ENCODE measurements at places on chromosomes 7 and 10.

- no peak for DNase-seq
Measured at GRCh38 chr7:134419875-134420274, 39.0 kb downstream of the AKR1B1 start.

DNA sequence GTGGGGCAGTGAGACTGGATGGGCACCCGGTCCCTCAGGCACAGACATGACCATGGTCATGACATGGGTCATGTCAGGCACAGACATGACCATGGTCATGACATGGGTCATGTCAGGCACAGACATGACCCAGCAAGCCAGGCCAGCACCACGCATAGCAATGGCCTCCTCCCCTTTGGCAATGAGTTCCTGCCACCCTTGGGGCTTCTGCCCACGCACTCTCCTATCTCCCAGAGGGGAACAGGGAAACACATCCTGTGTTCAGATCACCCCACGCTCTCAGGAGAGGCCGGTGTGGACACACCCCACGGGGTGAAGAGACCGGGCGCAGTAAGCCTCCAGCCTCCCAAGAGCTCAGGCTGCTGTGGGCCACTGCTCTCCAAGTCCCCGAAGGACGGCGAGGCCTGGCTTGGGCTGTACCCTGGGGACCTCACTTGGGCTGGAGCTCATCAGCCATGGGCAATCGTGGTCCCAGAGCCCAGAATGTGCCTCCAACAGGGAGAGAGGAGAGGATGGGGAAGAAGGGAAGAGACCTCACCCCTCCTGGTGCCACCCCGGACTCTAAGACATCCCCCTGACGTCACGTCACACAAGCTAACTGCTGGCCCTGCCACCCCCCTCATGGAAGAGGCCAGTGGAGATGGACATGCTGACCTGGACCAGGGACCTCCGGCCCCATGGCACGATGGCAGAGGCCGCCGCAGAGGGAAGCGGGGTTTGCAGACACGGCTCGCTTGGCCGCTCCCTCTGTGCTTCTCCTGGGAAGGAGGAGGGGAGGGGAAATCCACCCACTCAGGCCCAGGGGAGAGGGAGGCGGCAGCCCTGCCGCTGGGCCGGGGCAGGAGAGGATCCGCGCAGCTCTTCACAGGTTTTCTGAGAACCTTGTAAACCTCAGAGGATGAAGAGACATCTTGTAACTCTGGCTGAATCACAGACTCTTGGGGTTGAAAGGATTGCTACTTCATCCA is 269.6 kb downstream of the ELFN1 start:
- peak; percentile 12 for DNase-seq

- DNase-seq: no peak
Measured at GRCh38 chr7:28581351-28581750, 169.0 kb downstream of the CREB5 start.

DNA sequence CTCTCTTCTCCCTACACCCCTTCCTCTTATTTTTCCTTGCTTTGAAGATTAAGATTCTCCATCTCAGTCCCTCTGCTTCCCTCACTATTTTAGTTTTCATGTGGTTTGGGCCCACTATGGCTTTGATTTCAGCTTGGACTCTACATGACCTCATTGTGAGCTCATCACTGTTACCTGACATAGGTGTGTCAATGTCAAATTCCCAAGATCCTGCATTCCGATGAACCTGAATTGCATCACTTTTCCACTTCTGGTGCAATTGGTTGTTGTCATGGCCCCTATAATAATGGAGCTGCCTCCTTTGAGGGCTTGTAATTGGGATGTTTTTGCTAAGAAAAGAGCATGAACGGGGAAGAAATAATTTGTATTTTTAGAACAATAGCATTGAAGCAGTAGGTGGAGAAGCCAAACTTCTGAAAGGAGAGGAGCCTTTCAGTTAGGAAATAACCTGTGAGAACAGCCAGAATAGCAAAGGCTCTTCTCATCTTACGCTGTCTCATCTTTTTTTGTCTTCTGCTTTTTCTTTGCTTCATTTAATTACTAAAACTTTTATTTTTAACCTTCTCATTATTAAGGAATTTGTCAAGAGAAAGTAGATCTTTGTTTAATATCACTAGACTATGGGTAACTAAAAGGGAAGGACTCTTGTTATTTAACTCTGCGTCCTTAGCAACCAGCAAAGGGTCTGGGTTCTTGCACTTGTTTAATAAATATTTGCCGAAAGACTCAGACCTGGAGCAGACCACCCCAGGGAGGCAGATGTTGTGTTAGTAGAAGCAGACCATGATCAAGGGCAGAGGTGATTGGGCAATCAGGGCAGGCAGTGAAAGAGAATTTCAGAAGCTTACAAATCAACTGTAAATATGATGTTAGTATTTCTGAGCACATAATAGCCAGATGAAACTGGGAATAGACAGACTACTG is 95.4 kb downstream of the TES start:
- no peak for DNase-seq

DNA sequence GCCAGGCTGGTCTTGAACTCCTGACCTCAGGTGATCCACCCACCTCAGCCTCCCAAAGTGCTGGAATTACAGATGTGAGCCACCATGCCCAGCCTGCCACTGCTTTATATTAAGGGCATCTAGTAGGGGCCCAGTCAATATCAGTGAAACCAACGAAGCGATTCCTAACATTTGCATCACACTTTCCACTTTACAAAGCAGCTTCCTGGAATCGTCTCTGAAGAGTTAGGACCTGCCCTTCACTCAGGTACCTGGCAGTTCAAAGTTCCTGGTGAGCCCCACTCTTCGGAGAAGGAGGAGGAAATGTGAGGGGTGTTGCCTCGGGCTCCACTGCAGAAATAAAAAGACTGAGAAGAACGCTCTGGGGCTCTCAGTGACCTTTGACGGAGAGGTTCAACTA is 31.1 kb upstream of the EZH2 start:
- DNase-seq: no peak

- DNase-seq: peak; percentile 70
Measured at GRCh38 chr10:123147635-123148413, at the start of gene HMX2. HMX2 (plus strand) TSS chr10:123148136; CDS start chr10:123148379, 243 bp downstream.

GRCh38 chr7:36202398-36202797 is 49.3 kb downstream of the EEPD1 start:
- DNase-seq: no peak

GRCh38 chr10:125009661-125010161 is 67.8 kb downstream of the ZRANB1 start:
- DNase-seq: peak; percentile 37

DNA sequence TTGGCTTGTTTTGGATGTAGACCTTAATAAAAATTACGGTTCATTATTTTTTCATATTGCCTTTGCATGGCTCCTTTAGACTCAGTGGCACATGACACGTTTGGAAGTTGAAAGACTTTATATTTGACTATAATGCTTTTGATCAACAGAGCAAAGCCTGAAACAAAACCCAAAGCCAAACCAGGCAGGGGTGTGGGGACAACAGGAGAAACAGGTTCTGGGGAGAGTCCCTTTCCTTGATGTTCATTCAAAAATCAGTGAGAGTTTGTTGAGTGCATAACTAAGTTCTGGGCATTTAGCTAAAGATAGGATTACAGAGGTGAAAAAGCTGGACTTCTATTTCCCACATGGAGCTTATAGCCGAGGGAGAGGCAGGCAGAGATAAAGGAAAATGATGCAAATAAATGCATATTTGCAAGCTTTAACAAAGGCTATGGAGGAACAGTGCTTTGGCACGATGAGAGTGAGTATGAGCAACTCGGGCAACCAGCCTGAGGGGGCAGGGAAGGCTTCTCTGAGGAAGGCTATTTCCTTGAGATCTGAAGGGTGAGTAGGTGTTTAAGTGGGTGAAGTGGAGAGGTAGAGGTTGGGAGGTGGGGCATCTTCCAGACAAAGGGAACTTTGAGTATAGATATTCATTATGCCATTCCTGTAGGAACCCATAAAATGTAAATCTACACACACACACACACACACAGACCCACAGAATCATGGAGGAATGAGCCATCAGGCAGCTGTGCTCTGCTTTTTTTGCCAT is 34.5 kb upstream of the PDZD8 start:
- no peak for DNase-seq

- DNase-seq: no peak
Measured at GRCh38 chr10:7122561-7122960, 288.3 kb downstream of the SFMBT2 start.

GRCh38 chr7:36621396-36621795 is 102.9 kb downstream of the AOAH start:
- DNase-seq: no peak

- peak; percentile 69 for DNase-seq
Measured at GRCh38 chr7:340979-341694, 51.2 kb downstream of the FOXL3 start.

GRCh38 chr7:96495751-96496216 is 173.9 kb upstream of the SLC25A13 start:
- DNase-seq: no peak

DNA sequence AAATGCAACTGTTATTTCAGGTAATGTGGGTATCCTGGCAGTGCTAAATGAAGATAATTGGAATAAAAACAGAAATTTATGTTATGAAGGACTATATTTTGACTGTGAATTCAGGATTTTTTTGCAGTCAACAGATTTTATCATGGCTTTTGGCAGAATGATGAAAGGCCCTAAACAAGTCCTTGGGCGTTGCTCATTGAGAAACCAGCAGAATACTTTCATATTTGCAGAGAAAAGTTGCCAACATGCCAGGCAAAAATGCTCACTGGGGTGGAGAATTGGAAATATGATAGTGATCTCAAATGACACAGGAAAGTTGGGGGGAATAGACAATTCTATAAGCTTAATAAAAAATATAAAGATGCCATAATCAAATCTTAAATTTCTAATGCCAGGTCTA is 121.1 kb downstream of the GPR85 start:
- DNase-seq: no peak

DNA sequence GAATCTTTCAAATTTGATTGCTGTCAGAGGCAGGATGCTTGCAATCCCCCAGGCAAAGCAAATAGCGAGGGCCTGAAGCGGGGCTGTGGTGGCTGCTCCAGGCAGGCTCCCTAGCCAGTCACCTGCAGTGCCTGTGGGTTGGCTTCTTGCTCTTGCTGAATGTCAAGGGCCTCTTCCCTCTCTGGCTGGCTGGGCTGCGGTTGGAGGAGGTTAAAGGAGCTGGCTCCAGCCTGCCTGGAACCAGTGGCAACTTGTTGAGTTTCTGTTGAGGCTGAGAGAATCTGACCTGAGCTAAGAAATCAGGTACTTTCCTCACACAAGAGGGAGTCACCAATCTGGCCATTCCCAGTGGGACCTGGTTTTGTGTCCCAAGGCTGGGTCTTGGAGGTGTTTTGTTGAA is 134.7 kb downstream of the TMEM178B start:
- DNase-seq: no peak

- no peak for DNase-seq
Measured at GRCh38 chr7:129295015-129295423, 70.2 kb downstream of the AHCYL2 start.

GRCh38 chr10:120387326-120387725 is 69.7 kb upstream of the PLPP4 start:
- DNase-seq: no peak

DNA sequence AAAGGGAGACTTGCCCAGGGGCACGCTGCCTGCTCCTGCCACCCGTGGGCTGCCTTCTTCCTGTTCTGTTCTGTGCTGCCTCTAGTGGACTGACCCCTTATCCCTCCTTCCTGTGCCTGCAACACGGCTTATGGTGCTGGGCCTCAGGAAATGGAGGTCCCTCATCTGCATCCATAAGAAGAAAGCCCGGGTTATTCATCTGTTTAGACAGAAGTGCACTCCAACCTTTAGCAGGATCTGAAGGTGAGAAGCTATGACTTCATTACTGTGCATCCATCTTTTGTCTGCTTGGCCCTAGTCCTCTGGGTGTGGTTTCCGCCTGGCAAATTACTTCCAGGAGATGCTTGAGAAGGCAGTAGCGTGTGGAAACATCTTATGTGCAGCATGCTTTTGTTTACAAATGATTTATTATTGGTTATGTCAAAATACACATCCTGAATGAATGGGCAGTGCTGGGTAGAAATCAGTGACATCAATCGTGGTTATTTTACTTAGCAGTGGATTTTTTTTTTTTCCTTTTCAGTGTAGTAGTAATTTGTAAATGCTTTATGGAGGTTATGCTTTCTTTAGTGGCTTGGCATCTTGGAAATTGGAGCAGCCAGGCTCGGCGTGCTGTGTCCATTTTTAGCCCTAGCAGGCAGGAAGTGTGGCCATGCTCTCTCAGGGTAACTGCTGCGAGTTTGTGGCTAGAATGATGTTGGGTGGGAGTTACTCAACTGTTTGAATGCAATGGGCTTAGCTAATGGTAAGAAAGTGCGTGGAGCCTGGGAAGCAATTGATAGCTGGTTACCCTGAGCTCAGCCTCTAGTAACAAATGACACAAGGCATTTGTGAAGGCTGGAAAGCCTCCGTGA is 12.7 kb downstream of the PTPRE start:
- DNase-seq: no peak

- DNase-seq: no peak
Measured at GRCh38 chr10:8096931-8097330, 42.4 kb downstream of the GATA3 start.

DNA sequence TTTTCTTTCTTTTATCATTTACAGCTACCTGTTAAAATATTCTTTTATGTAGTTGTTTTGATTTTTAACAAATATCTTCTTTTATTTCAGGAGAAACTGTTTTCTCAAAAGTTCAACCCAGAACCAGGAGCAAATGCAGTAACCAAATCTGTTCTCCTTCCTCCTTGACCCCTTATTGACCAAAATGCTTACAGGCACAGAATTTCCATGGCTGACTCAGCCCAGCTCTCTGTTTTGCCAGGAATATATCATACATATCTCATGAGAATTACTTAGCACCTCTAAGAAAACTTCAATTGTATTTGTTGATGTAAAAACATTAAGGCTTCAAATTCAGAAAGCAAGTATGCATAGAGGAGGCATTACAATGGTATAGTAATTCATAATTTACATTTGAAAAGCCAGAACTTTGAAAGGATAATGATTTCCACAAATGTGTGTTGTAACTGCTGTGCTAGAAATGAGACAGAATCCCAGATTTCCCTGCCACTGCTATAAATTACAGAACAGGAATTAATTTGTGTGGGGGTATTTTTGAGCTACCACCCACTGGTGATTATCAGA is 2.2 kb downstream of the GSAP start:
- no peak for DNase-seq

GRCh38 chr10:122669045-122669444 is 30.6 kb downstream of the C10orf120 start:
- no peak for DNase-seq

DNA sequence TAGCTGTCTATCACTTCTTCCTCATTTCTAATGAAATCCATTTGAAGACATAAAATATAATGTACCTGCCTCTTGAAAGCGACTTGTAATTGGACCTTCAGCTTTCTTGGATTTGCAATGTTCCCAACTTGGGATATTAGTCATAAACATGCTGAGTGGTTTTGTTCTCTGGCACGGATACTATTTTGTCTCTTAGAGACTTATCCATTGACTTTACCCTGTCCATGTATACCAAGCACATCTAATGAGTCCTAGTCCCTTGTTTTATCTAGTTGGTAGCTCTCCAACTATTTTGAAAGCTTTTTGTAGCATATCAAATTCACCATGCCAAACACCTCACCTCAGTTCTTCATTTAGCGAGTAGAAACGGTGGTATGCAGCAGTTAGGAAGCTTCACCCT is 18.9 kb downstream of the PLEKHS1 start:
- DNase-seq: no peak

DNA sequence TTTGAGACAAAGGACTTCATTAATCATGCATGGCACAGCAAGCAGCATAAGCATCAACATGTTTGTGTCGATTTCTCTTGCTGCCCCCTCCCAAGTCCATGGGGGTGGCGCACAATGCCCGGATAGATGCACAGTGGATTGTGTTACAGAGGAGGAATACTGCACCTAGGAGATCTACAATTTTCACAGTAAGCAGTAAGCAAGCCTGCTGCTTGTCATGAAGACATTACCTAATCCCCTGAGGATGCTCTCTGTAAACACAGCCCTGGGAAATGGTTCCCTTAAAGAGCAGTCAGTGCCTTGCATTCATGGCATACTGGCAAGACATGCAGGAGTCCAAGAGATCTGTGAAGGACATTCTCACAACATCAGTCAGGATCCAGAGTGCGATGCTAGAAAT is 137.7 kb downstream of the ETV1 start:
- DNase-seq: no peak
